ENCODE measurements at places on chromosomes 2 and 18. TPM values are rescaled to one million over a fixed set of nuclear protein-coding genes. Genes with fewer than 3 reads are reported as not detected.

DNA sequence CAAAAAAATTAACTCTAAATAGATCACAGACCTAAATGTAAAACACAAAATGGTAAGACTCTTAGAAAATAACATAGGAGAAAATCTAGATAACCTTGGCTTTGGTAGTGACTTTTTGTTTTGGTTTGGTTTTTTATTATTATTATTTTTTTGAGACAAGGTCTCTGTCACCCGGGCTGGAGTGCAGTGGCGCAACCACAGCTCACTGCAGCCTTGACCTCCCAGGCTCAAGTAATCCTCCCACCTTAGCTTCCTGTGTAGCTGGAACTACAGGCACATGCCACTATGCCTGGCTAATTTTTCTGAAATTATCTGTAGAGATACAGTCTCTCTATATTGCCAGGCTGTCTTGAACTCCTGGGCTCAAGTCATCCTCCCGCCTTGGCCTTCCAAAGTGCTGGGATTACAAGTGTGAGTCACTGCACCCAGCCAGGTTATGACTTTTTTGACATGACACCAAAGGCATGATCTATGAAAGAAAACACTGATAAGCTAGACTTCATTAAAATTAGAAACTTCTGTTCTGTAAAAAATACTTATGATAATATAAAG is 88.0 kb downstream of the HNRNPLL start:
- H3K4me3 ChIP-seq = no peak overlapping the region
- no peak overlapping the region for H3K27ac ChIP-seq
- no peak for DNase-seq
- peaks cover 7% of the 10 kb centered on the region for H3K27me3 ChIP-seq
- no peaks in the 10 kb centered on the region for H3K4me1 ChIP-seq

- H3K4me3 ChIP-seq = no peak overlapping the region
- DNase-seq = no peak
- H3K27me3 ChIP-seq = peaks cover 75% of the 10 kb centered on the region
- peaks cover 5% of the 10 kb centered on the region for H3K36me3 ChIP-seq
- H3K4me1 ChIP-seq = peaks cover 30% of the 10 kb centered on the region
Measured at GRCh38 chr2:176103194-176103593, 3.6 kb downstream of the HOXD12 start.

DNA sequence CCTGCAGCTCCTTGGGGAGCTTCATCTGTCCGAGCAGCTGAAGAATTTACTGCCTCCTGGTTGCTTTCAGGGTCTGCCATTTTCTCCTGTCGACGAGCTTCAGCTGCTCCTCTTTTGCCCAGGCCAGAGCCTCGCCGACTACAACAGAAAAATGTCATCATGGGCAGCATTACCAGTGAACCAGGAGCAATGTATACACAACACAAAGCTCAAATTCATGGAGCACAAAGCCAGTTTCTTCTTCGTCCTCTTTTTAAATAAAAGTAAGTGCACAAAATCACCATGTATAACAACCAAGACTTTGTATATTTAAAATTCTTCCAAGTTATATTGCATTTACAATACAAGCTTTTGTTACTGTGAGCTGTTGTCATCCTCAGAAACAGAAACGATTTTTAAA is 85.0 kb downstream of the TRIP12 start:
- H3K4me3 ChIP-seq = peak overlapping the region; percentile 44
- H3K27ac ChIP-seq = peak overlapping the region; percentile 38
- H3K36me3 ChIP-seq = no peaks in the 10 kb centered on the region

- H3K4me3 ChIP-seq = no peak overlapping the region
- no peaks in the 10 kb centered on the region for H3K36me3 ChIP-seq
- no peaks in the 10 kb centered on the region for H3K27me3 ChIP-seq
- H3K4me1 ChIP-seq = peaks cover 5% of the 10 kb centered on the region
- DNase-seq = no peak
Measured at GRCh38 chr18:9354256-9354655, 19.7 kb downstream of the TWSG1 start.

MLPH gene
- total RNA-seq = 0.36 TPM

DNA sequence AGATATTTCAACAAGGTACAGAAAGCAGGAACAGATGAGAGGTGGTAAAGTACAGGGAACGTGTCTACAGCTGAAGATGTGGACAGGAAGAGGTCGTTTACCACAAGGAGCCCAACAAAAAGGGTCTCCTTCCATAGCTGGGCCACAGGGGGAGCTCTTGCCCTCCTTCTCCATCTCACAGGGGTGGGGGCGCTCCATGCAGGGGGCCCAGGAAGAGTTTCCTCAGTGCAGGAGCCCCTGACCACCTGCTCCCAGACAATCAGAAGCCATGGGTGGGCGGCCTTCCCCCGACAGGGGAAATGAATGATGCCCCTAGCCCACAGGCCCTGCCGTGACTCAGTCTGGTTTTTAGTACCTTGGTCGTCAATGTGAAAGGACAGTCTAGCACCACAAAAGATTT is 163.6 kb upstream of the ZNF516 start:
- DNase-seq = peak; percentile 59
- H3K27me3 ChIP-seq = peaks cover 66% of the 10 kb centered on the region
- no peak overlapping the region for H3K27ac ChIP-seq
- no peak overlapping the region for H3K4me3 ChIP-seq

Measured in activated T-cell treated with anti-CD3 and anti-CD28 coated beads, Interleukin-2, amount 50 U/mL, for 72 hours (primary cell).